8988T (cell line): ENCODE measurements at places on chromosomes 5 and 9.
A peak's percentile ranks its signal among the peaks of the same experiment; 100 is the strongest.

- no peak for DNase-seq
Measured at GRCh38 chr9:107620801-107621200, 131.2 kb upstream of the KLF4 start.

- DNase-seq, result no peak
Measured at GRCh38 chr9:130785940-130786508, 49.0 kb upstream of the ABL1 start.

DNA sequence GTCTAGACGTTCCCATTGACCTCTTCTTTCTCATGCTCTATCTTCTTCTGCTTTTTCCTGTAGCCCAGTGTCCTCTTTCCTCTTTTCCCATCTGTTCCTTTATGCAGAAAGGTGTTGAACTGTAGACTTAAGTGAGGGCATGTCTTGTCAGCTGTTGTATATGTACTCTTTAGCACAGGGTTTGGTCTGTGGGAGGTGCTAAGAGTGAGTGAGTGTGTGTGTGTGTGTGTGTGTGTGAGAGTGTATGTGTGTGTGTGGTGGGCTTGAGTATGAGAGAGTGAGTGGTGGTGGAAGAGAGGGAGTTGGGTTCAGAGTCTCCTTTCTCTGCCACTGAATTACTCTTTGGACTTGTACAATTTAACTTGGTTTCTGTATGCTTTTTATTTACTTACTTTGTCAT, 10.3 kb upstream of the ROPN1L start:
- no peak for DNase-seq

GRCh38 chr9:72038408-72038807, 22.0 kb downstream of the C9orf57 start:
- no peak for DNase-seq

- DNase-seq, result no peak
Measured at GRCh38 chr9:89411759-89412158, 86.2 kb downstream of the SEMA4D start.

GRCh38 chr5:35354751-35355150, 124.5 kb upstream of the PRLR start:
- no peak for DNase-seq

DNA sequence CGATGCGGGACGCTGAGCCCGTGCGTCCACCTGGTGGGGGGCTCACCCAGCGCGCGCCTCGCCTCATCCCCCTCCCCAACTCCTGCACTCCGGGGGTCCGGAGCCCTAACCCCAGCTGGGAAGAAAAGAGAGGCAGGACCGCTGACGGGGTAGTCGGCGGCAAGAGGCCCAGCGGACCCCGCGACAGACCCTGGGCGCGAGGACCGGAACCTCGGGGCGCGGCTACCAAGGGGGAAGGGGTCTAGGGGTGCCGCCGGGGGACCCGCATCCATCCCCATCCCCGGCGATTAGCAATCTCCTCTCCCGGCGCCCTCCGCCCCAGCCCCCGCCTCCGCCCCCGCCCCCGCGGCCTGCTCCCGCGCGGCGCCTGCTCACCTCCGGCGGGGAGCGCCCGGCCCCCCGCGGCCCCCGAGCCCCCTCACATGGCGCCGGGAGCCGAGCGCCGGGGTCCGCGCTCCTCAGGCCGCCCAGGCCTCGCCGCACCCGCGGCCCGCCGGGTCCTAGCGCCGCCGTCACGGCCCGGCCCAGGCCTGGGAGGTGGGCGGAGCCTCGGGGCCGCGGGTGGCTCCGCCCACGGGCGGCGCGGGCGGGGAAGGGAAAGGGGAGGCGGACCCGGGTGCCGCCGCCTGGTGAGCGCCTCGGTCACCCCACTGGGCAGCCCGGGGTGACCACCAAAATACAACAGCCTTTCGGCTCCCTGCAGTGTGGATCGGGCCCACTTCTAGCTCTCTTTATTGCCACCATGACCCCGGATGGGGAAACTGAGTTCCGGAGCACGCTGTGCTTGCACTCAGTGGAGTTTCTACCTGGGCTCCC, at the start of gene ST6GALNAC6:
TSS of gene ST6GALNAC6 (minus strand) at position 476 of the 816 bp plus-strand sequence. CDS start 1,622 bp downstream, outside the sequence.
- DNase-seq, result peak; percentile 89

DNA sequence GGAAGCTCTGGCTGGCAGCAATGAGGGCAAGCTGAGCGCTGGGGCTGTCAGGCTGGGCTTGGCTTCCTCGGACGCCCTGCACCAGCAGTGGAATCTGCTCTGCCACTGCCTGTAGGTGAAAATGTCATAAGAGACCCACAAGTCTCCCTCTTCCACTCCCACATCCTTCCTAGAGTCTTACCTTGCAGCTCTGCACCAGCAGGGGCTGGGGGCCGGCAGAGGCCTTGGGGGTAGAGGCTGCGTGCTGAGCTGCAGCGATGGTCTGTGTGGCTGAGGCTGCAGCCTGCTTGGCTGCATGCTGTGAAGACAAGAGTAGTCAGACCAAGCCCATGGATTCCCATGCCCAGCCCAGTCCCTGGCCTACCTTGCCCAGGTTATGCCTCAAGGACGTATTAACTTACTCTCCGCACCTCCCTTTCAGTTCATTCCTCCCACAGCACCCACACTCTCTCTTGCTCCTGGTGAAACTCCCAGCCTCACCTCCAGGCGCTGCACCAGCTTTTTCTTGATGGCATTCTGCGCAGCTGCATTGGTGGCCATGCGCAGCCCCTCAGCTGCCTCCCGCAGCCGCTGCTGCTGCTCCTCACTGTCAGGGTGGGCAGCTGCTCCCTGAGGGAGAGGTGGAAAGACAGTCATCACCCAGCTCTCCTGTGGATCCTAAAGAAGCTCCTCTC, 17.3 kb downstream of the TLN1 start:
- no peak for DNase-seq
